ENCODE measurements at places on chromosomes 6 and 20.

- no peak for DNase-seq
These were observed 295.8 kb downstream of the EPHA7 start for GRCh38 chr6:93123585-93123984.

DNA sequence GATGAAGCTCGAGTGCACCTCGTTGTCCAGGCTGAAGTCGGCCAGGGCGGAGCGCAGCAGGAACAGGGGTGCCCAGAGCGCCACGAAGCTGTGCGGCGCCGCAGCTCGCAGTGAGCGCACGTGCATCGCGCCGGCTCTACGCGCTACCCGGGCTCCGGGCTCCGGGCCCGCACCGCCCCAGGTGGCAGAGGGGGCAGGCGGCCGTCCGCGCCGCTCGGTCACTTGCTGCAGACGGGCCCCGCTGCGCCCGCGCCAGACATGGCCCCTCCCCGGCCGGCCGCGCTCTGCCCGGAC, 497 bp downstream of the BMP7 start:
- DNase-seq, result no peak

DNA sequence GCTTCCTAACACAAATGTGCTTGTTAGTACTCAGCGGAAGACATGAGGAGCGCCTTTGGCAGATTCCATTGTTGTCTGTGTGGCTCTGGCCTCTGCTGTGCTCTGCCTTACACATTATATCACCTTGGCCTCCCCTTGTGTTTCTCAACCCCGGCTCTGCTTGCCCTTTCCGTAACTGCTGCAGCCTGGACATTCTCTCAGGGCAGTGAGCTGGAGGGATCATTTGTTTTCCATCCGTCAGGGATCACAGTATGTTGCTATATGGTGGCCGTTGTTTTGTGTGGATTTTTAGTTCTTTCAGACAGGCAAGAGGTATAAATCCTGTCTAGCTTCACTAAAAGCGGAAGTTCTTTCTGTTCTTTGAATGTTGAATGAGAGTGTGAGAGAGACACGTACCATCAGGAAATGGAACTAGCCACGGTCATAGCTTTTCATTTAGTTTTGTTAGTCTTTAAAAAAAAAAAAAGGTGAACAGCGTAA, 175.1 kb downstream of the JARID2 start:
- no peak for DNase-seq

- DNase-seq, result no peak
These were observed 30.7 kb downstream of the PTPN1 start for GRCh38 chr20:50540620-50541605.

DNA sequence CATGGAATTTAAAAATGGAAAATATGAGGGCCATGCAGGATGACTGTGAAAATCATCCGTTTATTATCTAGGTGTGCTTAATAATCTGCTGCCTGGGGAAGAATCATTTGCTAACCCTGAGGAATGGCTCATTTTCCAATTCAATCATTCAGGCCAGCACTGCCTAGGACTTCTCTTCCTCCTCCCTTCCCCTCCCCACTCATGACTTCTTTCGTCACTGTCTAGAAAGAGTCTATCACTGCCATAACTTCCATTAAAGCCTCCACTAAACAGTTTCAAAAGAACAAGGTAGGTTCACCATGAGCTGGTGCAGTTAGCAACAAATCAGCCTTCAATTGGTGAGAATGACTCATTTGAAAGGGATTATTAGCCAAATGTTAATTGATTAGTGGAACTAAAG, 43.9 kb downstream of the TSHZ2 start:
- DNase-seq, result no peak

DNA sequence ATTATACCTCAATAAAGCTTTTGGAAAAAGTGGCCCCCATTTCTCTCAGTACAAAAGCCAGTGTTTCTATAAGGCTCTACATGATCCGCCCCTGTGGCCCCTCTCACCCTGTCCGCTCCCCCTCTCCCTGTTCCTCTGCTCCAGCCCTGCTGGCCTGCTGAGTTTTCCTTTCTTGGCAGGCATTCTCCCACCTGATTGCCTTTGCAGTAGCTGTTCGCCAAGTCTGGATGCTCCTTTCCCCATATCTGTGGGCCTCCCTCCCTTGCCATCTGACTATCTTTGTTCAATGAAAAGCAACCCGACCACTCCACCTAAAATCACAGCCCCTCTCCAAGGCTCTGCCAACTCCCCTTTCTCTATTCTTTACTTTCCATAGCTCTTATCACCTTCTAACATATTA, 33.2 kb downstream of the CDH22 start:
- no peak for DNase-seq

DNA sequence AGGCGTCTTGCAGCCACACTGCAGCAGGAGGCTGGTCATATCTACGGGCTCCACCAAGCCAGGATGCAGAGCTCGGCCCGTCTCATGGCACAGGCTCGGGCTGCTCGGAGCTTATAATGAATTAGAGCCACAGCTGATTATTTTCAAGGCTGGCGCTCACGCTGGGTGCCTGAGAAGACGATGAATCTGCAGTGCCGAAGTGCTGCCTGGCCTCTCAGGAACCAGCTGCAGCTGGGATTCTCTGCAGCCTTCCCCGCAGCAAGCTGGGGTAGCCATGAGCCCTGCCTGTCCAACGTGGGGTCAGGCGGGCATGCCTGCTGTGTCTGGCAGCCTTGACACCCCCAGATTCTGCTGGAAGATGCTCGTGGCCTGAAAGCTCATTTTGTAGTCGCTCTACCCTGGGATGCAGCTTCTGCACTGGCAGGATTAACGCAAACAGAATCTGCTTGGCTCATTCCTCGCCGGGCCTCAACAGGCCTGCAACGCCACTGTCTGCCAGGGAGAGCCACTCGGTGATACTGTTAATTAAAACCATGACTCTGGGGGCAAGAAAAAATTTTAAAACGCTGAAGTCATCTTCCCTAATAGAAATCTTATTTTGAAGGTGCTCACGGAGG, 104.3 kb downstream of the CDH26 start:
- no peak for DNase-seq

GRCh38 chr6:168274037-168274952, 45.3 kb downstream of the DACT2 start:
- DNase-seq, result no peak

GRCh38 chr20:23285536-23285935, 65.1 kb upstream of the NXT1 start:
- DNase-seq, result no peak

GRCh38 chr6:133991096-133991593, 38.1 kb downstream of the TBPL1 start:
- no peak for DNase-seq

DNA sequence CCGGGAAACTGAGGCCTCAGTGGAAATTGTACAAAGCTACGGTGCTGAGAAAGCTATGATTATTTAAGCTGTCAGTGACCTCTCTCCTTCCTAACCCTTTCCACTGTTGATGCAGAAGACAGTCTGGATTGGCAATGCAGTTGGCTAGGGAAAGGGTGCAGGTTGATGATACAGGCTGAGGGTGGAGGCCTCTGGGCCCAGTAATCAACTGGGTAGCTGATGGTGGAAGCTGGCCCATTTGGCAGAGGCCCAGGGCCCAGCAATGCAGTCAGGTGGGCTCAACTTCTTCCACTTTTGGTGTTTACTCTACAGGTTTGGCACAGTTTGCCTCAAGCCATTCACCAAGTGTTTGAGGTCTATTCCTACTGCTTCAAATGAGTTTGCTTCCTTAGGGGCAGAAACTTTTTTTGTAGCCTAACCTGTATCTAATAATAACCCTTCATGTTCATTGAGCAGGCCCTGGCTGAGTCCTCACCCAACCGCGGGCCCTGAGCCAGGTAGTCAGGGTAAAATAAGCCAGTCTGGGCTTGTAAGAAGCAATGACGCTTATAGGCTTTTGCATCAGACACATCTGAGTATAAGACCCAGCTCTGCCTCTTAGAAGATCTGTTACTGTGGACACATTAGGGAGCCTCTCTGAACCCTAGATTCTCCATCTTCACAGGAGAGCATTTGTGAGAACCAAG, 12.1 kb downstream of the BCL2L1 start:
- DNase-seq, result no peak

DNA sequence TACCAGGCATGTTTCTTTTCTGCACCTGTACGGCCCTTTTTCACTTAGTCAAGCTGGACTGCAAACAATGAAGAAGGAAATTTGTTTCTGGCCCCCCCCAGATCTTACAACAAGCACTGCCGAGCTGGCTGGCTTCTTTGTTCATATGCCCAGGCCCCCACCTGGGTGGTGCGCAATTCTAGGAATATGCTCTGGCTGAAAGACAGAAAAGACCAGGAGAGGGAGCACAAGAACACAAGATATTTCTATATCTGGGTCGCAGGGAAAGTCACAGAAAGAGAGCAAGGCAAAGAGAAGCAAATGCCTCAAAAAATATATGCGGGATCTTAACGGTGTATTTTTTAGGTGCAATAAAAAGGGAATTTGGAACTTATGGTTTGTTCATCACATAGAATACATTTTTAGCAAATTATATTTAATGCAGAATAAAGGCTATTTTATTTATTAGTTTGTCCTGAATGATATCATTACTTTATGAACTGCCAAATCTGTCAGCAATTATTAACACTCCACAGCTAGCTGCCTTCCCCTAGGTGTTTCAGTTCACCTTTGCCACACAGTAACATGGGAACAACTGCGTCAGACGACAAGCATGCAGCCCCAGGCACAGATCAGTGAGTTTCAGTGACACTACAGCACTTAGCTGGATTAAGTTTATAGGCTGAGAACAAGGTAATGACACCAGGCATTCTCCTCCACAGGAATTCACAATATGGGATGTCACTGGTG, 76.5 kb downstream of the GJA10 start:
- no peak for DNase-seq

DNA sequence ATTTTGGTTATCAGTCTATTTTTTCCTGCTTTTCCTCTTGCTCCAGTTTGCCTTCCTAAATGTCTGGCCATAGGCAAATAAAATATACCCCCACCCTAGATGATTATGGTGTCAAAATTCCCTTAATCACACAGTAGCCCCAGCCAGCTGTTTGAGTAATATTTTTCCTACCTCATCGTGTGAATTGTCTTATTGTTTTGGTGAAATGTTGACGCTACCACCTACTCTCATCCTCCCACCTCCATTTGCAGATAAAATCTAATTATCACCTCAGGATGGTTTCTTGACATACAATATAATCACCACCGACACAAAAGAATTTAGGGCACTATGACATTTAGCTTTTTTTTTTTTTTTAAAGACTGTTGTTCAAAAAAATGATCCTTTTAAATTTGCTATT, 44.1 kb upstream of the FUCA2 start:
- DNase-seq, result no peak

DNA sequence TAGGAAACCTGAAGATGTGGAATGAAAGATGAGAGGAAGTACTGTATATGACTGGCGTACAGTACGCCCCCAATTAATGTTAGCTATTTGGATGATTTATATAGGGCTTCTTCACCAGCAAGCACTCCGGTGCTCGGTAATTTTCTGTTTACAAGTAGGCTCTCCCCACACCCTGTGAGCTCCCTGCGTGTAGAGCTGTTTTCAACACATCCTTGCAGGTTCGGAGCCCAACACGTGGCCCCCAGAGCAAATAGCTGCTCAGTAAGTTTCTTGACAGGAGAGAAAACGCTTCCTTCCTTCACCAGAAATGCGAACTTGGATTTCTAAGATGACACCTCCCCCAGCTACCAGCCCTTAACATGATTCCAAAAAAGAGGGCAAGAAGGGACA, 1.2 kb upstream of the RAB22A start:
- no peak for DNase-seq

GRCh38 chr6:143146186-143146851, 85.6 kb downstream of the AIG1 start:
- DNase-seq, result no peak

GRCh38 chr6:72522735-72523141, 99.1 kb upstream of the KCNQ5 start:
- no peak for DNase-seq

DNA sequence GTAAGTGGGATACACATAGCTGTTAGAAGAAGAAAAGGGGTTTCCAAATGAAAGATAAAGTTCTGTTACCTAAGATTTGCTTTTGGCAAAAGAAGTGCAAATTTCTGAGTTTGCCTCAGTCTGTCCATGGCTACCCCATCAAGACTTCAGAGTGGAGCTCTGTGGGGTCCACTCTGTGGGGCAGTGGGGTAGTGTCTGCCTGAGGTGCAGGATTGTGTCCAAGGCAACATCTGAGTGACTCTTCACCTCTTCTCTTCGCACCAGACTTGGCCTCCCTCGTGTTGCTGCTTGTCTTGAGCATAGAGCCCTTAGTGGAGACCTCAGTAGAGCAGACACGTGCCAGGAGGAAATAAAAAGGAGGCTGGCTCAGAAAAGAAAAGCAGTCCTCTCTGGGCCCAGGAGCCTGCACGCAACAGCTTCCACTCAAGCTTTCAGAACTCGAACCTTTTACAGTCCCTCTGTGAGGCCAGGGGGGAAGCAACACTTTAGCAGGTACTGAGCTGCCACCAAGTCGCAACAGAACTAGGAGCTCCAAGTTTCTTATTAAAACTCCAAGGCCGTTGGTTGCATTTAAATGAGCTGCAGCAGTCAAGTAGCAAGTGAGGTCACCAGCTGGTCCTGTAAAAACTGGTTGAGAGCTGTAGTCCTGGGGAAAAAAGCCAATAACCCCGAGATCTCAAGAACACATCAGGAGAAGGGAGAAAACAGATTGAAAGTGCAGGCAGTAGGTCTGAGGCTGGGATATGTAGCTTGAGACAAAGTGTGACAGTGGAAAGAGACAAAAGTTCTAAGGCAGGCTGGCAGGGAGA, 413.5 kb downstream of the CDC5L start:
- DNase-seq, result no peak

DNA sequence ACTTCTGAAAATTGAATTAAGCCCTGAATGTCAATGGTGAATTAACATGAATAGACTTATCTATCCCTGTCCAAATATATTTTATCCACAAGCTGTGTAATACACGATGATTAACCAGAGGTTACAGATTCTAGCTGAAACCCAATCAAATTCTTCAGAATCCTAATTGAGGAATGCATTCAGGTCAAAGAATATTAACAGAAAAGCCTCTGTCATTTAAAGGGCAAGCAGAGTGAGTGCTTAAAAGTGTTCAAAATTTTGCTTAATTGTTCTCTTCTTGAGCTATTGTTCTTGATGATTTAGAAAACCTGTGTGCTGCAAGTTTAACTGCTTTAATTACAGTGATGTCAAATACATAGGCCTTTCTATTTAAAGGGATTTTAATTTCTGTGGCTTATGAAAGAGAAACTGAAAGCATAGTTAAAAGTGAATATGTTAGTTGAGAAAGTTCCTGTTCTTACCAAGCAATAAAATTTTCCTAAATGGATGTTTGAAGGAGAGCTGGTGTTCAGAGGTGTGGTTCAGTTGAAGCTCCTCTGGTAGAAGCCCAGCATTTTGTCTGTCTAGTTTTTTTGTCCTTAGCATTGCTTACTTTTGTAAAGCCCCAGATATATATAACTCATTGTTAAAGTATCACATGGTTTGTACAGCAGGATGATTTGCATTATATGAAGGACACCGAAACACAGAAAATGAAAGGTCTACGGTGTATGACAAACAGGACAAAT, 466.3 kb upstream of the PLCB4 start:
- no peak for DNase-seq

Measured in NK-92 treated with Interleukin-12 subunit alpha and Interleukin-12 subunit beta, amount 100 ng/mL, for 24 hours (cell line).